CD4-positive, alpha-beta T cell treated with Interferon alpha-2 for 1 hour (primary cell): ENCODE measurements at places on chromosomes 2 and 18.

DNA sequence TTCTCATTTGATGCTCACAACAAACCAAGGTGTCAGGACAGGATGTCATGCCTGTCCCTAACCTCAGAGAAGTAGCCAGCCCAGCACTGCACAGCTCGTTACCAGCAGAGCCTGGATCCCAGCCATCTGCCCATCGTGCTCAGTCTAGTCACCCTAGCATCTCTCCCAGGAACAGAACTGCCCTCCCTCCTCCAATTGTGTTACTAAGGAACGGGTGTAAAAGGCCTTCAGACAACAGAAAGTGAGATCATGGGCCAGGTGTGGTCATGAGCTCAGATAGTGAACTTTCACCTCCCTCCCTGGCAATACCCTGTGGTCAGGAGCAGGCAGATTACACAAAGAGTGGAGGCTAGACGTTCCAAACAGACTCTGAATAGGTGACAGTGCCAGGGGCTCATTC is 111.8 kb upstream of the PPP1CB start:
- no peak for DNase-seq

DNA sequence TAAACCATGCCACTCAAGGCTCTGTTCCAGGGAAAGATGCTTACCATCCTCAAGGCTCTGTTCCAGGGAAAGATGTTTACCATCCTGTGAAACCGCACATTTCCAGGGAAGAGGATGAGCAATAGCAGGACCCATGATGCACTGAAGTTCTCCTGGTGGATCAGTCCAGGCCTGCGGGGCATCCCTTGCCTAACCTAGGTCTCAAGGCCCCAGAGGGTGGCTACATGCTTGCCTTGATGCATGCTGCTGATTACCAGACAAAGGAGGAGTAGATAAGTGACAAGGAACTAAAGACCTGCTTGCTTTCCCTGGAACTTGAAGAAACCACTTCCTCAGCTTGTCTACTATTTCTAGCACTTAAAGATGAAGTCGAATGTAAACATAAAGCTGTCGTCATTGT is 111.0 kb upstream of the LINC00305 start:
- no peak for DNase-seq

- DNase-seq, result no peak
Measured at GRCh38 chr2:176174824-176175708, 13.4 kb upstream of the HOXD1 start.

GRCh38 chr18:35345460-35345921 is 1.3 kb upstream of the ZNF24 start:
- DNase-seq, result no peak

- DNase-seq, result no peak
Measured at GRCh38 chr2:21055451-21055850, 11.6 kb upstream of the APOB start.

- DNase-seq, result no peak
Measured at GRCh38 chr18:46338766-46339165, 234.6 kb downstream of the HAUS1 start.

DNA sequence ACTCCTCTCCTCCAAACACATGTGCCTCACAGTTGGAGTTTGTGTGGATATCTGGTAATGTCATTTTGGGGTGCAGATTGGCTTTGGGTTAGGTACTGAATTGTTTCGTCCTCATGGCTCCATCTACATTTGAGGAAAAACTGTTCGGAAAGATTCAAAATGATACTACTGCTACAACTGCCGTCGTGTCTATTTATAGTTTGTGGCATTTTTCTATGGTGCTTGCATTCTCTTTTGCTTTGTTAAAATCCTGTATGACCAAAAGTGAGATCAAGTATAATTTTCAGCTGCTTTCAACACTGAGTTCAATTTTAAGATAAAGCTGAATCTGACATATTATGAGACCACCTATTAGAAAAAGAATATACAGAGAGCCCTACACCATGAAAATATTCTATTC is 176.3 kb upstream of the DSEL start:
- no peak for DNase-seq
